Right renal pelvis (tissue), 4 donors: ENCODE measurements at places on chromosomes 11 and 22. TPM values are rescaled to one million over a fixed set of nuclear protein-coding genes. Genes with fewer than 3 reads are reported as not detected.

NTM gene
- 52.4 TPM for polyA plus RNA-seq

COMT gene
- polyA plus RNA-seq = 104 TPM

SLC37A2 gene
- 2.3 TPM for polyA plus RNA-seq

EXT2 gene
- 78.2 TPM for polyA plus RNA-seq

DEPDC5 gene
- polyA plus RNA-seq = 15.5 TPM

IL18 gene
- 6.3 TPM for polyA plus RNA-seq

PKP3 gene
- 5.5 TPM for polyA plus RNA-seq

RBX1 gene
- polyA plus RNA-seq = 68.2 TPM

SCN2B gene
- 4.9 TPM for polyA plus RNA-seq

TBX1 gene
- 0.19 TPM for polyA plus RNA-seq

SLC43A3 gene
- polyA plus RNA-seq = 22.1 TPM
